ENCODE measurements at places on chromosomes 5 and 9.

GRCh38 chr9:83066771-83067170 lies 3.8 kb upstream of the RASEF start:
- DNase-seq = no peak

DNA sequence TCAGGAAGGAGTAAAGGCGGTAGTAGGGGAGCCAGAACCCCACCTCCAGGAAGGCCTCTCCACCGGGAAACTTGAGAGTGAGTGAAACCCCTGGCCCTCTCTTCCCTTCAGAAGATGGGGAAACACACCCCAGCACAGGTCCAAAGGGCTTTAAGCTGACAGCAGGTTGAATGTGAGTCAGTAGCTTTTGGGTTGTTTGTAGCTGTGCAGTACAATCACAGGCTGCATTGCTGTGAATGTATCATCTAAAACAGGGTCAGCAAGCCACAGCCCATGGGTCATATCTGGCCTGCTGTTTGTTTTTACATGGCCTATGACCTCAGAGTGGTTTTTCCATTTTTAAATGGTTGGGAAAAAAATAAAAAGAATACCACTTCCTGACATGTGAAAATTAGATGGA lies 10.0 kb downstream of the OTULINL start:
- DNase-seq = no peak

DNA sequence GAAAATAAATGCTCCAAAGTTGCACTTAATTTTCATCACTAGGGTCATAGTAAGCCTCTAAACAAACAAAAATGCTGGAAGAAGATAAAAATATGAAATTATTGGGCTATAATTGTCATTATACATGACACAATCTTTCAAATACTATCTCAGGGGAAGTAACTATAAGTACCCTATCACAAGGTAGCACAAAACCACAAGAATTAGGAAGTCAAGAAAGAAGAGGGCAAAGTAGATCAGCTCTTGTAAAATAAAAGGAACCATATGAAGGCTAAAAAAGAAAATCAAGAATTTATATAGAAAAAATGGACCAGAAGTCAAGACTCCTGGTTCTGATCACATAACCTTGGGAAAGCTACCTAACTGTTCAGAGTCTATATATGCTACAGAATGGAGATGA lies 48.1 kb downstream of the DIAPH1 start:
- no peak for DNase-seq

GRCh38 chr9:24095246-24095645 lies 269.2 kb upstream of the ELAVL2 start:
- DNase-seq = no peak

GRCh38 chr5:60334281-60334713 lies 365.7 kb downstream of the DEPDC1B start:
- peak; percentile 35 for DNase-seq

GRCh38 chr9:36950389-36950788 lies 83.7 kb downstream of the PAX5 start:
- no peak for DNase-seq

- no peak for DNase-seq
Observed at GRCh38 chr5:118544887-118545449, 443.4 kb downstream of the DTWD2 start.

DNA sequence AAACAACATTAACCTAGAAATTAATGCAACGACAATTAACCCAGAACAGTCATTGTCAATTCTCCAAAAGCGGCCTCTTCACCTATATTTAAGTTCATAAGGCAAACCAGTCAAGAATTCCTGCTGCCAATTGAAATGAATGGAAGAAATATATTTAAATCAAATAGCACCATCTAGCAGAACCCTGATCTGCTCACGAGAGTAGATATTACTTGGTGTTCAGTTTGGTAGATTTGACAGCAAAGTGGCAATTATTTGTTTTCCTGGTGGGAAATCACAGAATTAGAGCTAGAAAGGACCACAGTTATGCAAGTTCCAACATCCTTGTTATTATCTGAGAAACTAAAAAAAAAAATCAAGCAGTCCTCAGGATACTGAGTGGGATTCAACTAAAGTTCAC lies 2.3 kb downstream of the SSBP2 start:
- no peak for DNase-seq

DNA sequence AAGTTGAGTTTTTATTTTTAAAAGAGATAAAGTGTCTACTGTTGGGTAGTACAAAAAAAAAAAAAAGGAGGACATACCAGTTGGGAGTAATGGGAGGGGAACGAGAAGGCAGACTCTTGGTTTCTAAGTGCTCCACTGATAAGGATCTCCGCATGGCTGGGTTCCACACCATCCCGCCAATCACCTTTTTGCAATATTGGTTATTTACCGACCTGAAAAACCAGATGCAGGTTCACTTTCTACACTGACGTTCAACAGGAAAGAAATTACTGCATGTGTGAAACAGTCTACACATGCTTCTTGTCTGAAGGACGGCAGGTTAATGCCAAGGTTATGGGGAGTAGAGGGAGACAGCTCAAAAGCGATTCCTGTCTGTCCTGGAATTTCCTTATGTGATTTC lies 75.5 kb downstream of the PTPN3 start:
- DNase-seq = no peak

DNA sequence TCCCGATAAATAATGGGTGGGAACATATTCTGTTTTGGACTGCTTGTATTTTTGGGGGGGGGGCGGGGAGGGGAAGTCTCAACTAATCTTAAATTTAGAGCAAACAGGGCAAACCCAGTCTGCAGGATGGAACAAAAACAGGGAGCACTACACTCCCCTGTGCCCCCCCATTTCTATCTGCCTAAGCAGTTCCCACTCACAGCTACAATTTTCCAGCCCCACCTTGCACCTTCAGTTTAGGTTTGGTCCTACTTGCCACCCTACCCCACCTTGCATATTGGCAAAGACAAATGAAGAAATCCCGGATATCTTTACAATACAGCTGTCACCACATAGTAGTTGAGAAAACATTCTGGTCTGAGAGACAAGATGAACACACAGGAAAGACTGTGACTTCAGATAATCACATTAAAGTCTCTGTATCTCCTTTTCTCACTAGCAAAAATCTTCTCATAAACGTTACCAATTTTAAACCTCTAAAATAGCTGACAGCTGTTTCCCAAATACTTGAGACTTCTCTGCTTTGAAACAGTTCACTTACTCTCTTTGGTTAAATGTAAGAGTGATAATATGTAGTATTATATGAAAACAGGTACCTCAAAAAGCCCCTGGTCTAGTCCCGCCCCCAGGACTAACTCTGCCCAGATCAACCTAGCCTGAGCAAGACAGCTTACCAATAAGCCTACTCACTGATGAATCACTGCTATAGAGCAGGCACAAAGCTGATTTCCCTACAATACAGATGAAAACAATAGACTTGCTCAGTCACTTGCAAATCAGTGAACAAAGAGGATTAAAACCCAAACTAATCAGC lies 5.2 kb upstream of the RAPGEF6 start:
- DNase-seq = no peak

- DNase-seq = no peak
Observed at GRCh38 chr5:16809010-16809394, 127.1 kb downstream of the MYO10 start.

GRCh38 chr5:64921386-64921785 lies 152.7 kb downstream of the CWC27 start:
- DNase-seq = no peak

GRCh38 chr5:93141969-93142368 lies 439.1 kb downstream of the NR2F1-AS1 start:
- no peak for DNase-seq

GRCh38 chr5:102528600-102528999 lies 29.8 kb upstream of the SLCO6A1 start:
- no peak for DNase-seq

DNA sequence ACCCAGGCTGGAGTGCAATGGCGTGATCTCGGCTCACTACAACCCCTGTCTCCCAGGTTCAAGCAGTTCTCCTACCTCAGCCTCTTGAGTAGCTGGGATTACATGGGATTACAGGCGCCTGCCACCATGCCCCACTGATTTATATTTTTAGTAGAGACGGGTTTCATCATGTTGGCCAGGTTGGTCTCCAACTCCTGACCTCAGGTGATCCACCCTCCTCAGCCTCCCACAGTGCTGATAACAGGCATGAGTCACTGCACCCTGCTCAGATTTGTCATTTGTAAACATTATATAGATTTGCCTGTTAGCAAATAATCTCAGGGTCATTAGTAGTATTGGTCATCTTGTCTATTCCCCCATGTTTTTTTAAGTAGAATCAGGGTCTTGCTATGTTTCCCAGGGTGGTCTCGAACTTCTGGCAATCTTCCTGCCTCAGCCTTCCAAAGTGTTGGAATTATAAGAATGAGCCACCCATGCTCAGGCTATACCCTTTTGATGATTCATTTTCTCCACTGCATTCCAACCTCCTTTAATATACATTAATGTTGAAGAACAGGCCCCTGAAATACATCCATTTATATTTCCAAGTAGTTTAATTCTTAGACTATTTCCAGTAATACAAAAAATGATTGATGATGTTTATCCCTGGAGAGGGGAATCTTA lies 17.3 kb downstream of the CENPH start:
- DNase-seq = no peak

GRCh38 chr5:11507156-11507910 lies 396.9 kb downstream of the CTNND2 start:
- DNase-seq = no peak

- DNase-seq = no peak
Observed at GRCh38 chr5:144142824-144143162, 27.7 kb downstream of the YIPF5 start.

All from COLO829 (cell line).